Spinal cord (tissue), 10 donors: ENCODE measurements at places on chromosomes 5 and 9.

DNA sequence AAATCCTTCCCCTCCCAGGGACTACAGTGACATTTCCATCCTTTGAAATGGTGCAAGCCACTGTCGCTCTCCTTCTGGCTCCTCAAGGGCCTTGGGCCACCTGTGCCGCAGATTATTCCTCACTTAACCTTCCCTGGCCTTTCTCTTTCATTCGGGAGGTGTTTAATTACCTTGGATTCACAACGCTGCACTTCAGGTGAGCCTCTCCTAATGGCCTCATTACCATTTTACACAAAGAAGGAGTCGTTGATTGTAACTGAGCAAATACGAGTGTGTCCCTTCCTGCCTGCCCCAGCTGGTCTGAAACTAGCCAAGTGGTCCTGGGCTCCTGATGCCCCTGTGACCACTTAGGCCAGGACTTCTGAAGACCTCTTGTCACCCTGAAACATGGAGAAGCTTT is 205.0 kb downstream of the CRB2 start:
- no peak for DNase-seq

GRCh38 chr5:80025069-80025468 is 10.1 kb upstream of the THBS4 start:
- DNase-seq, result no peak

DNA sequence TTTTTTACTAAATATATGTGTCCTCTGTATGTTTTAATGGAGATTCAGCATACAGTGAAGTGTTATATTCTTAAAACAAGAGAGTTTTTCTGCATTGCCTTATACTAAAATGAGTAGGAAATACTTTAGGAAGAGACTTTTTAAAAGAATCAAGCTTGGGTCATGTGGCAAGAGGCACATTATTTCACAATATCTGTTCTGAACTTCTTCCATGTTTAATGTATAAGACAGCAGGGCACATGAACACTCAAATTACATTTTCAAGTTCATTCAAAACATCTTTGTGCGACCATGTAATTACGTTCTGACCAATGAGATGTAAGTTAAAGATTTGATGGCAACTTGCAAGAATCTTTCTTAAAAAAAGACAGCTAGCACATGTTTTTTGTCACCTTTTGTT is 1055.9 kb downstream of the NR2F1-AS1 start:
- DNase-seq, result no peak

GRCh38 chr5:94769996-94770395 is 151.5 kb downstream of the SLF1 start:
- no peak for DNase-seq

DNA sequence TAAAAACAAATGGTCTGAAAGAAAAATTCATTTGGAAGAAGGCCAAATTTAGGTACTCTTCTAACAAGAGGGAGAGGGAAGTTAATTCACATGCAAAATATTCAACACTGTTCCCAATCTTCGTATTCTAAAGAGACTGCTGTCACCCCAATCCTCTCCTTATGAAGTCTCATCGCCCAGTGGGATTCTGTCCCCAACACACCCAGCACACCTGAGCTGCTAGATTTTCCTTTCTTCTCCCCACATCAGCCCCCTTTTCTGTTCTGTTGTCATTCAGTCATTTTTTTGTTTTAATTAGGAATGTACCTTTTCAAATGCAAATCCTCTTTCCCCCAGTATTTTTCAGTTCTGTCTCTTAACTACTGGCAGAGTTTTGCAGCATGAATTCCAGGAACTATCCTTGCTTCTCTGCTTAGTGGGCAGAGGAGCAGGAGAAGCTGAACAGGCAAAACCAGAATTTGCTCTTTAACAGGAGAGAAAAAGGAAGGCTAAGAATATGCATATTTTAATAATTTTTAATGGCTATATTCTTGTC is 366.9 kb downstream of the MAN2A1 start:
- DNase-seq, result peak; percentile 32

GRCh38 chr9:93081081-93081529 is 14.9 kb upstream of the CARD19 start:
- DNase-seq, result peak; percentile 18

GRCh38 chr5:42230839-42231238 is 192.4 kb upstream of the GHR start:
- DNase-seq, result no peak

GRCh38 chr9:27457445-27457844 is 66.6 kb upstream of the IFNK start:
- DNase-seq, result no peak

GRCh38 chr5:28483327-28484025 is 1445.1 kb upstream of the CDH9 start:
- no peak for DNase-seq
